ENCODE measurements at places on chromosomes 12 and 14. TPM values are rescaled to one million over a fixed set of nuclear protein-coding genes. Genes with fewer than 3 reads are reported as not detected.

TNS2 gene
- total RNA-seq: 21.1 TPM

SYCP3 gene
- not detected for total RNA-seq

CLEC2D gene
- 4.7 TPM for total RNA-seq

TECPR2 gene
- 19.9 TPM for total RNA-seq

POTEM gene
- not detected for total RNA-seq

- no peak for DNase-seq
Measured at GRCh38 chr14:65153101-65153500, 50.8 kb upstream of the MAX start.

DNA sequence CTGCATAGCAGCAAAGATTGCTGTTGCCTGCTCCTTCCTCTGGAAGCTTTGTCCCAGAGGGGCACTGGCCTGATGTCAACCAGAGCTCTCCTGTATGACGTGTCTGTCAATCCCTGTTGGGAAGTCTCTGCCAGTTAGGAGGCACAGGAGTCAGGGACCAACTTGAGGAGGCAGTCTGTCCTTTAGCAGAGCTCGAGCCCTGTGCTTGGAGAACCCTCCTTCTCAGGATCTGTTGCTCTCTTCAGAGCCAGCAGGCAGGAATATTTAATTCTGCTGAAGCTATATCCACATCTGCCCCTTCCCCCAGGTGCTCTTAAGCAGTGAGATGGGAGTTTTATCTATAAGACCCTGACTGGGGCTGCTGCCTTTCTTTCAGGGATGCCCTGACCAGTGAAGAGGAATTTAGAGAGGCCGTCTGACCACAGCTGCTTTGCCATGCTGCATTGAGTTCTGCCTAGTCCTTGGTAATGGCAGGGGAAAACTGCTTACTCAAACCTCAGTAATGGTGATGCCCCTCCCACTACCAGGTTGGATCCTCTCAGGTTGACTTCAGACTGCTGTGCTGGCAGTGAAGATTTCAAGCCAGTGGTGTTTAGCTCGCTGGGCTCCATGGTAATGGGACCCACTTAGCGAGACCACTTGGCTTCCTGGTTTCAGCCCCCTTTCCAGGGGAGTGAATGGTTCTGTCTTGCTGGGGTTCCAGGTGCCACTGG, 218.6 kb upstream of the SLC38A2 start:
- no peak for DNase-seq
